ENCODE measurements at places on chromosomes 4 and X. TPM values are rescaled to one million over a fixed set of nuclear protein-coding genes. Genes with fewer than 3 reads are reported as not detected.

DNA sequence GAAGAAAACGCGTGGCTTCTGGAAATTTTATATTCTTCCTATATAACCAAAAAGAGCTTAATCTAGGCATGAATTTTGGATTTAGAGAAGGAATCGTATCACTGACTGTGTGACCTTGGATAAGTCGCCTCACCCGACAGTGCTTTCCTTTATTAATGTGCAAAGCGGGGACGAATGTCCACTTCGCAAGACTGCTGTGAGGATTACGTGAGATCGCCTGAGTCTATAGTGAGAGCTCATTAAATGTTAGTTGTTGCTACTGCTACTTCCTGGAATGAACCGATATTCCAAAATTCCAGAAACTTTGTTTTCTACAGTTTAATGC, 448 bp upstream of the TBC1D8B start:
- DNase-seq: no peak

- DNase-seq: no peak
These were observed 161.3 kb upstream of the USP38 start for GRCh38 chr4:143023239-143023918.

- DNase-seq: peak; percentile 59
These were observed 144.2 kb downstream of the PDLIM5 start for GRCh38 chr4:94595880-94596483.

- no peak for DNase-seq
These were observed 665.8 kb upstream of the POU3F4 start for GRCh38 chrX:82842286-82842685.

GRCh38 chr4:148034813-148035212, 302.9 kb downstream of the ARHGAP10 start:
- no peak for DNase-seq

Gene FAM199X
- total RNA-seq: 19.1 TPM
